ENCODE measurements at places on chromosomes 6 and 20.

DNA sequence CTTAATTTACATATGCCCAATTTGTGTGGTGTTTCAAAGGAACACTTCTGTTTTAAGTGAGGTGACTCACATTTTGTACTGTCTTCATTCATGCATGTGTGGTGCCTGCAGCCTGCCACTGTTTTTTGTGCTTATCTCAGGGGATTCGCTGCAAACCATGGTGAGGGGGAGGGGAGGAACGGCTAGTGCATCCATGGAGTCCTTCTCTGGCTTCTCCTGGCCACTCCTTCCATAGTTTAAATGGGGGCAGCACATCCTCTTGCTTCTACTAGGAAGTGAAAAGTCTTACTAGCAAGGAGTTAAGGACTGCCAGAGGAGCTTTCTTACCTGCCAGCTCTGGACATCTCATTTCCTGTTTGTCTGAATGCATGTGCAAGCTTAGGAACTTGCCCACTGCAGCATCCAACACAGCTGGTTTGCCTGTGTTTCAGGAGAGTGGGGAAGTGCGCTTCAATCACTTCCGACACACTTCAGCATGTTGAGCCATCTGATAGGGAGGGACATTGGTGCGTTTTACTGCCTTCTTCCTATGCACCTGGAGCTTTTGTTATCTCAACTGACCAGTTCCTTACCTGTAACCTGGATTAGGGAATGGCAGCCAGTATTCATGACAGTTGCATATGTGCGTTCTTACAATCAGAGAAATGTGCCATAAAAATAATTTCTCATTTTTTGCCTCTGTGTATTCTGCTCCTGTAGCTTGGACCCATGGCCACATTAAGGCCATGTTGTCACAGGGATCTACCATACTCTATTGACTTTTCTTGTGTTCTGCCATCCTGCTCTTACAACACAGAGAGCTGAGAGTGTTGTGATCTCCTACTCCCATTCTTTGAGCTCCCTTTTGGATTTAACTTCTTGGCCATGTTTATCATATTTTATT is 211.3 kb downstream of the ARID1B start:
- DNase-seq: no peak

- no peak for DNase-seq
Observed at GRCh38 chr6:117326396-117326795, 61.0 kb downstream of the VGLL2 start.

DNA sequence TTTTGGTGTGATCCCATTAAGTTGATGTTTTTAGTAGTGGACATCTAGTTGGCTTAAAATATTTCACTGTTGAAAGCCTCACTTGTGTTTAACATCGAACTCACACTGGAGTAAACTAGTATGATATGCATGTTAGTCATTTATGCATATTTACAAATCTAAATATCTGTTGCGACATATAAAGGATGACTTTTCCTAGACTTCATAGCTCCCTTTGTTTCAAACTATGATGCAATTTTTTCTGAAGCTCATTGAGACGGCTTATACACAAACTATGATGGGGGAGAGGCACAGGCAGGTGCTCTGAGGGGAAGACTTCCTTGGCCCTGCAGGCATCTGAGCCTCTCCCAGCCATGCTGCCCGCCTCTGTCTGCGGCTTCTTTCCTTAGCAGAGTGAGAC is 11.8 kb upstream of the FOXC1 start:
- DNase-seq: no peak

GRCh38 chr6:33071569-33071968 is 1.9 kb downstream of the HLA-DPA1 start:
- DNase-seq: no peak

DNA sequence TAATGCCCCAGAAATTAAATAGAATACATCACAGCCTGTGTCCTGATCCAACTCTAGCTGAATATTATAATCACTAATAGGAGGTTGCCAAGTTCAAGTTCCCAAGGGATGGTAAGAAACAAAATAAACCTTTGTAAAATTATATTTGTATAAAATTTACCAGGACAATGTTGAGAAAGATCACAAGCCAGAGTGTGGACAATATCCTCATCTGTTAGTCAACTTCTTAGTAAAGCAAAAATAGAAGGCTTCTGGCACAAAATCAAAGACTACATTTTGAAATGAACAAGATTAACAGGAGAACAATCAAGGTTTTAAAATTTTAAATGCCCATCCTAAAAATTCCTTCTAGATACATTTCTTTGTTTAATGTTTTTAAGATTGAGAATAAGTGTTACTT is 290.4 kb upstream of the HSF2 start:
- no peak for DNase-seq

GRCh38 chr6:36353411-36353915 is 16.8 kb upstream of the BNIP5 start:
- no peak for DNase-seq

DNA sequence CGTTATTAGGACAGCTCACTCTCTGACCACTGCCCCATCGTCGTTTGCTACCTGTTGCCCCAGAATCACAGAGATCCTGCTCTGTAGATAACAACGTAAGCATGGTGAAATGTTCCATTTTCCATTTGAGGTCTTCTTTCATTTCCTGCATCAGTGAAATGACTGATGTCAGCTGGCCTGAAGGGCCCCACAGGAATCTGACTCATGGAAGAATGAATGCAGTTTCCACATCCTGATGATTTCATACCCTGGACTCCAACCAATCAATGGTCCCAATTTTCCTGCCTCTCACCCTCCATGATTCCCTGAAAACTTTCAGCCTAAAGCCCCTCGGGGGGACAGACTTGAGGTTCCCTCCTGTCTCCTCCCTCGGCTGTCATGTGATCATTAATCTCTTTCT is 394.4 kb upstream of the CDH4 start:
- DNase-seq: no peak

- no peak for DNase-seq
Observed at GRCh38 chr6:28474441-28475219, 31.3 kb upstream of the ZSCAN23 start.

DNA sequence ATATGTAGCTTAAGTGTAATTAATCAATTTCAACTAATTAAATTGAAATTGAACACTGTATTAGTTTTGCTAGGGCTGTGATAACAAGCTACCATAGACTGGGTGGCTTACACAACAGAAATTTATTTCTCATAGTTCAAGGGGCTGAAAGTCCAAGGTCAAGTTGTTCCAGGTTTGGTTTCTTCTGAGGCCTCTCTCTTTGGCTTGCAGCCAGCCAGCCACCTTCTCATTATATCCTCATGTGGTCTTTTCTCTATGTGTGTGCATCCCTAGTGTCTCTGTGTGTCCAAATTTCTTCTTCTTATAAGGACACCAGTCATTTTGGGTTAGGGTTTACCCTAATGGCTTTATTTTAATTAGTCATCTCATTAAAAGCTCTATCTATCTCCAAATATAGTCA is 611.7 kb downstream of the UTRN start:
- no peak for DNase-seq

- no peak for DNase-seq
Observed at GRCh38 chr6:113558966-113559365, 298.2 kb upstream of the MARCKS start.

GRCh38 chr6:398558-399078 is 7.1 kb downstream of the IRF4 start:
- DNase-seq: no peak

DNA sequence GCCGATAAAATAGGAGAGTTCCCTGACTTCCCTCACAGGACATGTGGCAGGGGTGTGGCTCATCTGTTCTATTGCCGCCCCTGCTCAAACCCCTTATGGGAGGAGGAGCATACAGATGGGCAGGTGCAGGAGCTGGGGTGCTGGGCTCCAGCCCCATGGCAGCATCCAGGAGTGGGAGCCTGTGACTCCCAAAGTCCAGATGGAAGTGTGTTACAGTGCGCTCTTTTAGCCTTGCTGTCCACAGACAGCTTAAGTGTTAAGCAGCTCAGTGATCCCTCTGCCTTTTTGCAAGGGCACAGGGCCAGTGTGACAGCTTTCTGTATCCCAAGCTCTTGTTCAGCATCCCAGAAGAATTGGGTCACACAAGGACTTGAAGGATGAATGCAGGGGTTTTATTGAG is 212.3 kb upstream of the MYLIP start:
- no peak for DNase-seq

- no peak for DNase-seq
Observed at GRCh38 chr6:3455147-3455568, 1.7 kb downstream of the SLC22A23 start.

- DNase-seq: peak; percentile 45
Observed at GRCh38 chr20:32975698-32976674, 28.2 kb downstream of the SUN5 start.

DNA sequence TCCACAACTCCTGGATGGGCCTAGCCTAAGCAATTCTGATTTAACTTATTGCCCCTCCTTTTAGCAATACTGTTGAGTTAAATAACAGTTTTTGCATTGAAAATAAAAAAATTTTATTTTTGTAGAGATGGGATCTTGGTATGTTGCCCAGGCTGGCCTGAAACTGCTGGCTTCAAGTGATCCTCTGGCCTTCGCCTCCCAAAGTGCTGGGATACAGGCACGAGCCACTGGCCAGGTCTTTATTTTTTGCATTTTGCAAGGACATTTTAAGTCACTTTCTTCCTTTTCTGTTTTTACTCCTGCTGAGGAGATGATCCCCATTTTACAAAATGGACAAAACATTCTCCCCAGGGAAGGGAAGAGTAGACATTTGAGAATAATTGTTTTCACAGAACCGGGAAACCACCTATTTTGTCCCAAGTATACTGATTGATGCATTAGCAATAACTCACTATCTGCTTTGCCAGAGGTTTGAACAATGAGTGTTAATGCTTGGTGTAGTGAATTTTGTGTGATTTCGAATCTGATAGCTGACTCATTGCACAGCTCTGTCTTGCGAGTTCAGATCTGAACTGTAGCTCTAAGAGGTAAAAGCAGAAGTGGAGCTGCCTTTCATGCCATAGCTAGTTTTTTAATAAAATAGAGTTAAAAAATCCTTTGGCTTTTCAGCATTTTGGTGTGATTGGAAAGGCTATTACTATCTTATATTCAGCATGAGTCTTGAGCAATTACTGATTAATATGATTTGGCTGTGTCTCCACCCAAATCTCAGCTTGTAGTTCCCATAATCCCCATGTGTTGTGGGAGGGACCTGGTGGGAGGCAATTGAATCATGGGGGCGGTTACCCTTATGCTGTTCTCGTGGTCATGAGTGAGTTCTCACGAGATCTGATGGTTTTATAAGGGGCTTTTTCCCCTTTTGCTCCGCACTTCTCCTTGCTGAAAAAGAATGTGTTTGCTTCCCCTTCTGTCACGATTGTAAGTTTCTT is 20.9 kb downstream of the IGF2R start:
- DNase-seq: no peak

DNA sequence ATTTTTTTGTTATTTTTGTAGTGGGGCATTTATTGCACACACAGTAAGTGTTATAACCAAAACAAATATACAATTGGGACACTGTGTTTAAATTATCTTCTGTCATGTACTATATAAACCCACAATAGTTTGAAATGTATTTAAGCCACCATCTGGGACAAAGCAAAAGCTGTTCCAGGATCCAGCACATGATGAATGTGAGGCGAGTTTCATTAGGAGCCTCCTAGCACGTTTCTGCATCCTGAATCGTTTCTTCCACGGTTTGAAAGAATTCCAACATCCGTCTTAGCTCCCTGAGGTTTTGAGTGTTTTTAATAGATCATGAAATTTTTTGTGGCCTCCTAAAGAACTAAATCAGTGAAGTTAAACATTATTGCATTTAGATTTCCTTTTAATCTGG is 65.8 kb downstream of the EYA4 start:
- no peak for DNase-seq

DNA sequence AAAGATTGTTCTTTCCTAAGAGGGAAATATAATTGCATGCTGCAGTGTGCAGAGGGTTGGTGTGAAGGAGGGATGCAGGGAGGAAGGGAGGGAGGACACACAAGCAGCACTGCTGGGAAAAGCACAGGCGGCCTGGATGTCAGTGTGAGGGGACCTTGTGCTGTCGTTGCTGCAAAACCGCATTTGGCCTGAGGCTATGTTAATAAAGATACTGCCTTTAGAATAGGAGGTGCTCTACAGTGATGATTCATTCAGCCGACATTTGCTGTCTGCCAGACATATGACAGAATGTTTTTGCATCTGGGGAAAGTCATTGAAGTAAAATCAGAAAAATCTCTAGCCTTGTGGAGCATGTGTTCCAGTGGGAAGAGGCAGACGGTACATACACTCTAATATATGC is 50.5 kb upstream of the TRIM26 start:
- no peak for DNase-seq

DNA sequence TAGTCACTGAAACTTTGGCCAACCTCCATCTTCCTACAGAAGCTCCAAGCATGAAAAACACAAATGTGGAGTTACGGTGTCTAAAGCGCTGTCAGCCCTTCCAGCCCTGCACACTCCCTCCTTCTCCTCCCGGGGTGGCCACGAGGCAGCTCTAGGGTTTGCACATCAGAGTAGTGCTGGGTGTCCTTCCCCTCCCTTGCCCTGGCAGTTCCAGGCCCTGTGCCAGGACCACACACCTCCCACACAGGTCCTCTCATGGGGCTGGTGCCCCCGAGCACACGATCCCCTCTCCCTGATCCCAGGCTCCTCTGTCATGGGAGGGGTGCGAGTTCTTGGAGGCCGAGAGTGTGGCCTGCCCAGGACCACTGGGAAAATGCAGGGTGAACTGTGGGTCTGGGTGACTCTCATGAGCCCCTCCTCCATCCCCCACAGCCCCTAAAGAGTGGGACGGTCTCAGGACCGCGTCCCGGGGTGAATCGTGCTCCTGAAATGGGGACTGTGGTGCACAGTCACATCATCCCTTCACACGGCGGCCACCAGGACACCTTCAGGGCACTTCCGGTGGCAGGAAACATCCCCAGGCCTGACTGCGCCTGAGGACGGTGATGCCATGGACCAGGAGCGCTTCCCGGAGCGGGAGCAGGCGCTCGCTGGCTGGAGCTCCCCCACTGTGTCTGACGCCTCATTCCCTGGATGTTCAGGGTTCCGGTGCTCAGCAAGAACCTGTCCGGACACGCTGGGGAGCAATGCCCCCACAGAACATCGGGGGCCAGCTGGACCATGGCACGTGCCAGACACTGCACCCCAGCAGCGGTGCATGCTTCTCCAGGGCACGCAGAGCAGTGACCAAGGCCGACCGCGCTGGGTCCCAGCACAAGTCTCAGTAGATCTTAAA is 42.8 kb upstream of the SLCO4A1 start:
- no peak for DNase-seq

GRCh38 chr6:209432-210103 is 82.7 kb upstream of the DUSP22 start:
- no peak for DNase-seq

DNA sequence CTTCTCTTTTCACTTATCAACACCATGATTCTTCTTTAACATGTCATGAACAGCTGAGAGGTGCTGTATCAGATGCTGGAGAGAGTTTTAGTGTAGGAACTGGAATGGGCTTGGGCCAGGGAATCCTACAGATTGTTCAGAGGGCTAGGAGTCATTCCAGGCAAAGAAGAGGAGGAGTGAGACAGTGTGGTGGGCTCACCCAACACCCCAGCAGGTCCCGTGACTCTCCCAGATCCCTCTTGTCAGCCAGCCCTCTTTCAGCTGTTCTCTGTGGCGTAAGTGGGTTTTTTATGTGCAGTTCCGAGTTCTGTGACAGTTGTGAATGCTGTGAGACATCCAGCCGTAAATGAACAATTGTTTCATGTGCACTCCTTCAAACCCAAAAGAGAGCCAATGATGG is 31.4 kb upstream of the CEP162 start:
- no peak for DNase-seq

Measured in ecto neural progenitor cell (in vitro differentiated cells).